Left cardiac atrium (tissue), 4 donors: ENCODE measurements at places on chromosomes 11 and 22. TPM values are rescaled to one million over a fixed set of nuclear protein-coding genes. Genes with fewer than 3 reads are reported as not detected.

DNA sequence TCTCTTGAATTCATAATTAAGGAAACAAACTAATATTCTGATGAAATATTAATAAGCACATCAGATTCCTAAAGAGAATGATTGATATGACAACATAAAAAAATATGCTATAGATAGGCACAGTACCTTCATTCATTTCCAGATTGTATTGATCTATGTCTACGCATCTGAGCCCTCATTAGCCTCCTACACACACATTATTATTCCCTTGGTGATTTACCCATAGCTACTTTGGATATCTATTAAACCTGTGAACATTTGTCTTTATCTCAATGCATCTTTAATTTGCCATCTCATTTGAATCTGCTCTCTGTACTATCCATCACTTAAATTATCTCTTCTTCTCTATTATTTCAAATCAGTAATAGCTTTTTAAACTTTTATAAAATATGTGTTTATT is 18.4 kb downstream of the SESN3 start:
- no peak for DNase-seq

DNA sequence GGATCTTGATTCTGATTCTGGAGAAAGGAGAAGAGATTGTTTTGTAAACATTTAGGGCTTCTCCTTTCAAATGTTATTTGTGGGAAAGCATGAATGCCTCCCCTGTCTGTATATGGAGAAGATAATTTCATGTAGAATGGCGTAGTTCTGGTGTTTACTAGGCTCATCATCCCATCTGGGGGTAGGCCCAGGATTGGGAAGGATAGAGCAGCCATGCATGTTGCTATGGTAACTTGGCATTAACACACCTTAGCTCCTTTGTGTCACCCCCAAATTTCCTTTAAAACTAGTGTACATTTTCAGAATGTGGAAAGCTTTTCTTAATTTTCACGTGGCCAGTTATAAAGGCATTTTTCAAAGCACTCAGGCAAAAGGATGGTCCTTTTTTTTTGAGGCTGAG is 57.5 kb upstream of the EED start:
- DNase-seq = no peak

DNA sequence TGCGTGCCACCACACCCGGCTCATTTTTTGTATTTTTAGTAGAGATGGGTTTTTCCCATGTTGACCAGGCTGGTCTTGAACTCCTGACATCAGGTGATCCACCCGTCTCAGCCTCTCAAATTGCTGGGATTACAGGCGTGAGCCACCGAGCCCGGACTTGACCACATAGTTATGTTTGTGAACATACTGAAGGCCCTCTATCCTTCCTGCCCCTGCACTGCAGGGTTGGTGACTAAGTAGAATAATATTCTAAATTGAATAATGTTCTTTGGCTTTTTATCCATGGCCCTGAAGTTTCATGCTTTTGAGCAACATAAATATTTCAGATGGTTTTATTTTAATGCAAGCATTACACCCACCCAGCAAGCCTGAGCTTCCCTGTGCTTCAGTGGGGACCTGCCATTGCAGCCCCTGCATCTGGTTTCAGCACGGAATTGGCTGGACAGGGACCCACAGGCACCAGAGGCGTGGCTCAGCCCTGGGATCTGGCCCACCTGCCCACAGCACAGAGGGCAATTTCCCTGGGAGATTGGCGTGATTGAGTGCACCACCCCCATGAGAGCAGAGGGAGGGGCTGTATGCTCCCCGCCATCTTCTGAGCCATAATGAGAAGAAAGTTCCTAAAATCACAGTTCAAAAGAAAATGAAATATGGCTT is 460.5 kb downstream of the BRD1 start:
- DNase-seq = no peak

- no peak for DNase-seq
Measured at GRCh38 chr11:25902476-25902875, 429.5 kb upstream of the ANO3 start.

GRCh38 chr22:37377138-37377537 is 50.1 kb downstream of the ELFN2 start:
- no peak for DNase-seq

DNA sequence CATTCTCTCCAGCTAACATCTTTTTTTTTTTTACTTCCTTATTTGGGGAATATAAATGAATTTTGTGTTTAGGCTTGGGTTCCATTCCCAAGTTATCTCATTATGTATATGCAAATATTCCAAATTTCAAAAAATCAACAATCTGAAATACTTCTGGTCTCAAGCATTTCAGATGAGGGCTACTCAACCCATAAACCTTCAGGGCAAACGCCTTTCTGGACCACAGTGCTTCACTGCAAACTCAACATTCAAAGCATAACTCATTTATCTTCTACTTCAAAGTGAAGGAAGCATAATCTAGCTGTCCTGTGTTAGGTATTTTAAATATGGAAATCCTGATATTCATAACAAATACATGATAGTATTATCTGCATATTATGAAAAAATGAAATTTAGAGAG is 161.7 kb upstream of the PGR start:
- no peak for DNase-seq

The OR6X1 gene
- total RNA-seq = not detected

DNA sequence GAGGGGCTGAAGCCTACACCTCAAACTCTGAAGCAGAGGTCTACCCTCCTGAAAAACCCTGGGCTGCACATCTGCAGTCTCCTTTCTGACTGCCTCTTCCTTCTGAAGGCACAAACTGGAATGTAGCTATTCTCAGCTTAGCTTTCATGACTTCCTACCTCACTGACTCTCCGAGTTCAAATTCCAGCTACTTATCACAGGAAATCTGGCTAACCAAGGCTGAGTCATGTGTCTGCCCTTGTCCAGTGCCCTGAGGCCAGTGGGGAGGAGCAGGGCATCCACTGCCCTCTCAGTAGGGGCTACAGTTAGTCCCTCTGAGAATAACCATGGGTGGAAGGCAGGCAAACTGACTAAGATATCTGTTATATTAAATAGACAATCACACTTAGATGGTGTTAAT is 29.2 kb downstream of the PDGFD start:
- no peak for DNase-seq

DNA sequence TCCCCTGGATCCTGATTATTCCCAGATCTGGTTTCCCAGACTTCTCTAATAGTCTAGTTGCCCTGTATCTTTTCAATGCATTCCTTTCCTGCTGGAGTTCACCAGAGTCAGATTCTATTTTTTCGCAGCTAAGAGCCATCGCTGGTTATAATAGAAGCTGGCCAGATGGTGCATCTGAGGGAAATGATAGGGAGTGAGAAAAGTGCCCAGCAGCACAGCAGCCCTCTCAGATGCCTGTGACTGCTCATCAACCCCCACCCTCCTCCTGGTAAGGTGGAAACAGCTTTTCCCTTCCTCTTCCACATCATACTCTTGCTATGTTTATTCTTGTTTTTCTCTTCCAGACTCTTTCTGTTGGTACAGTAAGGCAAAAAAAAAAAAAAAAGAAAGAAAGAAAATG is 12.8 kb downstream of the OR8A1 start:
- no peak for DNase-seq

DNA sequence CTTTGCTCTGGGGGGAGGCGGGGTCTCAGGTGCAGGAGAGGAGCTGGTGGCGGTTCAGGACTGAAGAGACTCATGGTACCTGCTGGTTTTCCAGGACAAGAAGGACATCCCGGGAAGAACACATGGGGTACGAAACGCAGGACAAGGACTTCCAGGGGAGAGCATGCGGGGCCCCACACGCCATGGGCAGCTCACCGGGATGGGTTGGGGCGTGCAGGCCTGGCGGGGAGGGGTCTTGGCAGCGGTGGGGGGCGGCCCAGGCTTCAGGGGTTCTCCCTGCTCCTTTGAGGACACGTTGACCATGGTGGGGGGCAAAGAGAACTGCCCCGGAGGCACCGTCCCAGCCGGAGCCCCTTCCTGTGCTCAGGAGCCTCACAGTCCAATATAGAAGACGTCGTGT is 673.2 kb downstream of the BRD1 start:
- DNase-seq = no peak

DNA sequence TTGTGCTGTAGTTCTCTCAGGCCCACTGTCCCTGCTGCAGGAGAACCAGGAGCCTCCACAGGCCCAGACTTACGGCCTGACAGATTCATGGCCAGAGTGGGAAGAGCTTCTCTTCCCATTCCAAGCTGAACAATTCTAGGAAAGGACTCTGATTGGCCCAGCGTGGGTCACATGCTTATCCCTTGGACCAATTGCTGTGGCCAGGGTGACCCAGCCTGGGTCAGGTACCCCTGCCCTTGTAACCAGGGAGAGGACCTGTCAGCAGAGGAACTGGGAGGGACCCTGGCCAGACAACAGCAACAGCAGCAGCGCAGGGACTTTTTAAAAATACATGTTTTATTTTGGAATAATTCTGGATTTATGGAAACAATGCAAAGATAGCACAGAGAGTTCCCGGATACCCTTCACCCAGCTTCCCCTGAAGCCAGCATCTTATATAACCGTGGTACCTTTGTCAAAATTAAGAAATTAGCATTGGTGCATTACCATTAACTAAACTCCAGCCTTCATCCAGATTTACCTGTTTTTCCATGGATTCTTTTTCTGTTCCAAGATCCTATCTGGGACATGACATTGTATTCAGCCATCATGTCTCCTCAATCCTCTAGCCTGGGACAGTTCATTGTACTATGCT is 8.8 kb upstream of the ELFN2 start:
- no peak for DNase-seq

- DNase-seq = peak; percentile 56
Measured at GRCh38 chr22:39306456-39307361, 12.7 kb downstream of the RPL3 start.

The OR51B5 gene
- not detected for total RNA-seq

The C11orf91 gene
- total RNA-seq = 1.7 TPM

GRCh38 chr11:129787532-129788155 is 28.0 kb upstream of the TMEM45B start:
- no peak for DNase-seq

DNA sequence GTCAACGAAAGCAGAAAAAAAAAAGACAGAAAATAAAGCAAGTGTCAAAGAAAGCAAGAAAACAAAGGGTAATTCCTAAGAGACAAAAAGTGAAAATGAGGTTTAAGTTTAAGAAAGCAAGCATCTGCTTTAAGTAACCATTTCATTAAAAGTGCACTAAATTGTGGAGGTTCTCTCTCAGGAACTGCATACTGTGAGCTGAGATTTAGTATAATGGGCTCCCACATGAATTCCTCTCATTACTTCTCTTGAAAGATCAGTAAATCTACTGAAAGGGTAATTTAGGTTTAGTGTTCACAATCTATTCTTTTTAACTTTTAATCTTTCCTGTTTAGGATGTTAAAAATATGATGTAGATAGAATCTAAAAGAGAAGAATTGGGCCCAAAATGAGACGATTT is 465.3 kb upstream of the ARHGAP42 start:
- DNase-seq = no peak

- DNase-seq = no peak
Measured at GRCh38 chr11:2961080-2961479, 31.0 kb downstream of the NAP1L4 start.

GRCh38 chr11:21948876-21949275 is 244.0 kb upstream of the ANO5 start:
- no peak for DNase-seq

- DNase-seq = no peak
Measured at GRCh38 chr11:134228625-134229024, 4.2 kb downstream of the VPS26B start.

DNA sequence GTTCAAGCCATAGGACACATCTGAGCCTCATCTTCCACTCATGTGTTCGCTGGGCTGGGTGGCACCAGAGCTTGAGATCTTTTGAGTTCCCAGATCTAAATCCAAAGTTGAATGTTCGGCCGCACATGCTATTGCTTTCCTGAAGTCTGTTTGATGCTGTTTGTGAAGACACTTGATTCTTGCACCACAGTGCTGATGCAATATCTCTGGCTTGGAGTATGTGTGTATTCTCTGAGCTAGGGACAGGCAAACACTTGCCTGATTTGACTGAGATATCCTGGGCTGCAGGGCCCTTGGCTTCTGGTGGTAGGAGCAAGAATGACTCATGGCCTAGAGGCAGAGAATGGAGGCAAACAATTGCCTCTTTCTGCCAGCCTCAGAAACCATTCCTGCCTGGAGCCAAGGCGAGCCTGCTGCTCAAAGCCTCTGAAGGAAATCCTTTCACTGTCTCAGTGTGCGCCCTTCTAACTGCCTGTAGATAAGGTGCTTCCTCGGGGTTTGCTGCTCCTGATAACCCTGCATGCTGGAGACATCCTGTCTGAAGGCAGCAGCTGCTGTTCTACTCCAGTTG is 73.0 kb downstream of the CYB5R2 start:
- peak; percentile 43 for DNase-seq

The MS4A3 gene
- not detected for total RNA-seq

The DDX25 gene
- total RNA-seq = 0.21 TPM

The IMMP1L gene
- total RNA-seq = 19.3 TPM

DNA sequence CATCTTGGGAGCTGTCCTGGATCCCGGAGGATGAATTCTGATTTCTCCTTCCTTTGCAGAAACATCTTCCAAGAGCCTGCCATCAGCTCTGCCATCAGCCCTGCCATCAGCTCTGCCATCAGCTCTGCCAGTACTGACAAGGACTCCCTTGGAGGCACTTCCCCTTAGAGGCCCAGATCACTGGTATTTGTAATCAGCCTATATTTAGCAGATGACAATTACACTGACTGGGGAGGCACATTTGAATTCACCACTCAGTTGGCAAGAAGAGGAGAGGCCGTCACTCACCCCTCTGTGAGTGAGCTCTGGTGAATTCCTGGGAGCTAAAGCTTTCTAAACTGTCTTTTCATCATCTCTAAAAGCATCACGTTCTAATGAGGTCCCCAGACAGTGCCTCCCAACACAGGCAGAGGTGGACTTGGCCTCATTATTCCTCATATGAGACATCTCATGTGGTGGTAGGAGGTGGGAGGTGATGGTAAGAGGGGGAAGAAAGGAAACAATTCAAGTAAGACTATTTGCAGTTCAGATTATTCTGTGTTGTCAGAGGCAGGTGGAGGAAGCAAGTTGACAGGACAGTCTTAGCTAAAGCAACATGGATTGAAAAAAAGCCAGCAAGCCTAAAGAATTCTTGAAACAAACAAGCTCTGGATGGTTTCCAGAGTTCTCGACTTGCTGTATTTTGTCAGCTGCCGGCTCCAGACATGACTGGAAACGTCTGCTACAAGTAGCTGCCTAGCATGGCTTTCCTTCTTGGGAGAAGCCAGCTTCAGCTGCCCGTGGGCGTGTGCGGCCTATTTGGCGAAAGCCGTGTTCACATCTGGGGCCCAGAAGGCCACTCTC is 771.7 kb downstream of the TBC1D22A start:
- DNase-seq = no peak

The SHANK3 gene
- total RNA-seq = 19.5 TPM

The CRYBA4 gene
- total RNA-seq = not detected

The UBQLNL gene
- 0.16 TPM for total RNA-seq

- DNase-seq = no peak
Measured at GRCh38 chr11:33564856-33565453, 135.7 kb downstream of the C11orf91 start.

The ELMOD1 gene
- 7.3 TPM for total RNA-seq

GRCh38 chr11:33926671-33927552 is 35.0 kb upstream of the LMO2 start:
- DNase-seq = no peak
